ENCODE measurements at places on chromosomes 16 and 17. TPM values are rescaled to one million over a fixed set of nuclear protein-coding genes. Genes with fewer than 3 reads are reported as not detected.
A peak's percentile ranks its signal among the peaks of the same experiment; 100 is the strongest.

DNA sequence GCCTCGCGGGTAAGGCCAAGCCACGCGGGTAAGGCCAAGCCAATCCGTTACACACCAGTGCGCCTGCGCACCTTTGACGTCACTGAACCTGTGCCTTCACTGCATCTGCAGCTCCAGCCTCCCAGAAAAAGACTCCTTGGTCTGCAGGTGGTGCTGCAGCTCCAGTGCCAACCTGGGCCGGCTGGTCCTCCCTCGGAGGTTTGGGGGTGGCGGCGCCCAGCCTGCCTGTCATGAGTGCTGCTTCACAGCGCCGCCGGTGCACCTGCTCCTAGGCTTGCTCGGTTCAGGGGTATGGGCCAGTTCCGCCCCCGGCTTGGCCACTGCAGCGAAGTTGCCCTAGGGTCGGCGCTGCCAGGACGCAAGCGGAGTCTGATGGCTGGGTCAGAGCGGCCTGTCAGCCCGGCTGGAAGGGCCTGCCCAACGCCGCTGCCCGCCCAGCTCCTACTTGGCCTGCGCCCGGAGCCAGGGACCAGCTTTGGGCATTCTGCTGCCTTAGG is 146.6 kb downstream of the USP22 start:
- H3K27ac ChIP-seq = no peak overlapping the region
- H3K4me3 ChIP-seq = no peak overlapping the region
- DNase-seq = peak; percentile 7
- no peaks in the 10 kb centered on the region for H3K4me1 ChIP-seq
- H3K36me3 ChIP-seq = no peaks in the 10 kb centered on the region

GRCh38 chr16:55628306-55628968 is 27.4 kb upstream of the SLC6A2 start:
- H3K27ac ChIP-seq = no peak overlapping the region
- no peak for DNase-seq
- no peaks in the 10 kb centered on the region for H3K4me1 ChIP-seq
- H3K36me3 ChIP-seq = no peaks in the 10 kb centered on the region
- no peak overlapping the region for H3K4me3 ChIP-seq

GRCh38 chr17:42573095-42573494 is 4.4 kb downstream of the PSMC3IP start:
- peaks cover 9% of the 10 kb centered on the region for H3K4me1 ChIP-seq
- no peak for DNase-seq
- no peak overlapping the region for H3K4me3 ChIP-seq

NPIPB13 gene
- polyA plus RNA-seq = 2.7 TPM

DNA sequence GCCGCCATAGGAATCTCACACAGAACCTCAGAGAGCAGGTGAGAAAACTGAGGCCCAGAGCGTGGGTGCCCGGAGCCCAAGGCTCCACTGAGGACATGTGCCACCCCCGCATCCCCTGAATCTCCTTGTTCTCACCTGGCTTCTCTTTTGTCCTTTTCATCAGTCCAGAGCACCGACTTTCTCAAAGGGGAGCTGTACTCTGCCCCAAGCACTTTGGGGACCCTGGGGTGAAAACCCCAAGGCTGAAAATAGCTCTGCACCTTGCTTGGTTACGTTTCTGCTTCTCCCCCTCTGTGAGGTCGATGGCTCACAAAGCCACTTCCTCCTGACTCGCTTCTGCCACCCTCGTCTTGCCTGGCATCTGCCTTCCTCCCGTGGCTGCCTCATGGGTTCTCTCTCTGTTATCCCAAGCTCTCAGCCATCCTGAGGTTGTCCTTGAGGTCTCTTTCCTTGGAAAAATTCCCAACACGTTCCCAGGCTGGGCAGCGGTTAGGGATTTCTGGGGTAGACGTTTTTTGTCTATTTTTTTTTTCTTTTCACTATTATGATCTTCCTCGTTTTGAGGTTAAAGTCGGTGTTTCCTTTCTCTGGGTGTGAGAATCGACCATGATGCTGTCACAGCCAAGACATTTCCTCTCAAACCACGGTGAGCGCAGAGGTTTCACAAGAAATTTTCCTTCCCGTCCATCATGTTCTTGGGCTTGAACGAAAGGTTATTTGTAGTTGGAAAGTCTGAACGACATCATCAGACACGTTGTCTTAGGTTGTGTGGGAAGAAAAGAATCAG is 37.2 kb downstream of the IRF8 start:
- peaks cover 62% of the 10 kb centered on the region for H3K27me3 ChIP-seq
- H3K27ac ChIP-seq = no peak overlapping the region
- H3K36me3 ChIP-seq = no peaks in the 10 kb centered on the region
- no peaks in the 10 kb centered on the region for H3K4me1 ChIP-seq

PRSS22 gene
- polyA plus RNA-seq = not detected

- peaks cover 13% of the 10 kb centered on the region for H3K27me3 ChIP-seq
- DNase-seq = peak; percentile 18
- no peaks in the 10 kb centered on the region for H3K36me3 ChIP-seq
- H3K27ac ChIP-seq = no peak overlapping the region
- H3K4me1 ChIP-seq = peaks cover 23% of the 10 kb centered on the region
These were observed 197.2 kb downstream of the FOXL1 start for GRCh38 chr16:86775511-86775921.

DNA sequence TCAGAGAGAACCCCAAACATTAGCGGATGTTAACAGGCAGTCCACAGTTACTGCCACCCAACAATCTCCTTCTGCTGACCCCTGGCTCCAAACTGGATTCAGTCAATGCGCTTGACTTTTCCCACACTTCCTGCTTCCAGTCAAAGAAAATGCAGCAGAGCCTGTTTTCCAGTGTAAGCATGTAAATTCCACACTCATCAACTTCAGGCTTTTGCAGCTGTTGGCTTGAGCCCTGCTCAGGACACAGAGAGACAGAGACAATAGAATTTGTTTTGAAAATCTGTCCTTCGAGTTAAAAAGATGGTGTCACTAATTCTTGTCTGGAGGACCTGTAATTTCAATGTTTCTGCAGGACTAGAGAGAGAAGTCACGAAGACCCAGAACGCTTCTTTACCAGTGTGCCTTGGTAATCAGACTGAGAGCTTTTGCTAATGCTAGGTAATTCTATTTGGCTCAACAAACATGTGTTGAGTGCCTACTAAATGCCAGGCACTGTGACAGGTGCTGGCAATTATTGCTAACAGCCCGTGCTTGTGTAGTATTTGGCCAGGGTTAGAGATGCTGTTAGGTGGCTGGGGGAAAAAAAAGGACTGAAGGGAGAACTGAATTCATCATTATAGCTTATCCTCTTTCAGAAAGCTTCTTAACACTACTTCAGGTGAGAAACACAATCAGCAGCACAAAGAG is 32.5 kb downstream of the HOXB1 start:
- no peak overlapping the region for H3K27ac ChIP-seq
- no peaks in the 10 kb centered on the region for H3K36me3 ChIP-seq
- no peaks in the 10 kb centered on the region for H3K27me3 ChIP-seq
- no peak overlapping the region for H3K4me3 ChIP-seq
- DNase-seq = no peak

DNA sequence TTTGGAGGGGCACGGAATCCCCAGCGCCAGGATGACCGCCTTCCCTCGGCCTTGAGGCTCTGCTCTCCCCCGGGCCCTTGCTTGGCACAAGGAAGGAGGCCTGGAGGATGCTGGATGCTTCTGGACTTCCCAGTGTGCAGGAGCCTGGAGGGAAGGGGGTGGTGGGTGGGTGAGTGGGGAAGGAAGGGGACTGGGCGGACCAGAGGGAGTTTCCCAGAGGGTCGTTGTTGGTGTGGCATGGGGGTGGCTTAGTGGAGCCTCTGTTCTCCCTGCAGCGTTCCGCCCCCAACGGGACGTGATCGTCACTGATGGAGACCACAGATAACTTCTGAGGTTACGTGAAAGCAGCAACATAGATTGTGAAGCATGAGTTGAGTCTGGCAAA is 140.0 kb downstream of the IRF8 start:
- DNase-seq = no peak
- H3K27ac ChIP-seq = no peak overlapping the region
- no peak overlapping the region for H3K4me3 ChIP-seq
- no peaks in the 10 kb centered on the region for H3K4me1 ChIP-seq
- no peaks in the 10 kb centered on the region for H3K36me3 ChIP-seq

Data from GM23248 (cell line).